ENCODE measurements at places on chromosomes 1 and 21.

DNA sequence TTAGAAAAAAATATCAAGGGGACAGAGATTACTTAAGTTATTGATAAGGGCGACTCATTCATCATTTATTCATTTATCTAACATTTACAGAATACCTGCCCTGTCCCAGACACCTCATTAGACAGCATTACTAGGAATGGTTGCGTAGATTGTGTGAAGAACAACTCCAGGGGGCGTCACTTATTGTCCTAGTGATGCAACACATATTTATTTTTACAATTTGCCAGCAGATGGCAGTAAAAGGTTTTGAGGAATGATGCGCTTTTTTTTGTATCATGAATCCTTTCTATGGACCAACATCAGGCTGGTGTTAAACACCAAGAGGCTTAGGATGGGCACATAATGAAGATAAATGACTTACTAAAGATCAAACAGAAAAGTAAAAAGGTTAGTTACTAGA lies 5.5 kb downstream of the NCAM2 start:
- DNase-seq, result peak; percentile 23

GRCh38 chr1:5643360-5644107 lies 348.7 kb downstream of the NPHP4 start:
- DNase-seq, result no peak

DNA sequence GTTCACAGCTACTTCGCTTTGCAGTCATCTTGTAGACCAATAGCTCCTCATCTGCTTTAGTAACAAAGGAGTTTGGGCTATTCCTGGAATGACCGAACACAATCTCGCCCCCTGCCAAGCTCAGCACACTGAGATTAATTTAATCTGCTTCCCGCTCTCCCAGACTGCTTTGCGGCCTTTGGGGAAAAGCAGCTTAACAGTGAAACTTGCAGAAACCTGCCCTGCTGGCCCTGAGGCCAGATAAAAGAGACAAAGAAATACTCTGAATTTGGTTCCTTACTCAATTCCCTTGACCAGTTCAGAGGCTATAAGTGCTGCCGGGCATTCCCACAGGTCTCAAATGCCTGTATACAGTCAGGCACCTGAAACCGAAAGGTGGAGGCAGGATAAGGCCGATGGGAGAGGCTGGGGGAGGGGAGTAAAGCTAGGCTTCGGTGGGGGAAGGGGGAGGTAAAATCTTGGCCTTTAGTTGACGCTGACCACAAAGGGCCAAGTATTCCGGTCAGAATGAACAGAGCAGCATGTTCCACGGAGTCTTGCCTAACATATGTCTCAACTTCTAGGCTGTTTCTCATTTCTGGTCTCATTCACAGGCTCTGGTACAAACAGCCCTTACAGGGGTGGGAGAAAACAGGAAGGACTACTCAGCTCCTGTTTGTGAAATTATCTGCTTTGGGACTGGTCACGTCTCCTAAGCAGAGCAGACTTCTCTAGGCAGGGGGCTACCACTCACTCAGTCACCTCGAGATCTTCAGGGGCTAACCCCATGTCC lies 17.7 kb upstream of the A3GALT2 start:
- DNase-seq, result no peak

DNA sequence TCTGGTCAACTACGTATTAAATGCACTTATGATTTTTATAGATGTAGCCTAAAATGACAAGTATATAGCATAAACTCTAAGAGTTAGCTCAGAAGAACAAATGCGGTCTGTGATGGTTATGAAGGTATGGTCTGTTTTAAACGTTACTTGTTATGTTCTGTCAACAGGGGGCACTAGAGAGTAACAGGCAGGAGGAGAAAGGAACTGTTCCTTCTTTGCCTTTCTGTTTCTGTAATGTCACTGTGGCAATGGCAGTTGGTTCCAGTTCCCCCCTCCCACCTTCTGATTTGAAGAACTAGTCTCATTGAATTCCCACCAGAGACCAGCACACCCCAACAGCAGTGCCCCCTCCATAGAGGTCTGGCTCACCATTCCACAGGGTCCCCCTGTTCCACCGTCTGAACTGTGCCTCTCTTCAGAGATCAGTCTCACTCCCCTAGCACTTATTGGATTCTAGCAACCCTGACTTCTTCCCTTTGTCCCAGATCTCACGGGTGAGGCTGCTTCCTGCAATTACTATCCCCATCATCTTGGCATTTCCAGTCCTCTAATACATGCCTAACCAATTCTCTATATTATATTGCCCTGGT lies 14.0 kb downstream of the KRTAP24-1 start:
- no peak for DNase-seq

DNA sequence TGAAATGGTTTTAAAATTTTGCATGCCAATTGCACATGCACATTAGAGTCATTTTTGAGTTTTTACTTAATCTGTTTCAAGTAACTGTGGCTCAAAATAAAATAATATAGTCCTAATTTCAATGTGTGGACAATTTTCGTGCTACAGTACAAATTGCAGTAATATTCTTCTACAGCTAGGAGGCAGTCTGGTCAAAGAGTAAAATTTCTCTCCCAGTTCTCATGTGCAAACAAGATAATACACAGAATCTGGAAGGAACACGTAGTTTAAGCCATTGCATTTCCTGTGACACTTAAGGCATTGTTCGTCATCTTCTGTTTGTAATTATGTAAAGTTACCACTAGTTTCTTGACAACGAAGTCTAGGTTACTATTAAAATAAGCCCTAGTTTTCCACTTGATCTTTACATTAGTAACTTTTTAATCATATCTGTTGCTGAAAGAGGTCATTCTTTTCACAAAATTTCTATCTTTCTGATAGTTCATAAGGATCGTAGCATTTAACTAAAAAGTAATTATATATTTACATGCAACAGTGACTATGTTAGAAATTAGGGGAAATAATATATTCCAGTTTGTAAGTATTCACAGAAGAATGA lies 28.9 kb downstream of the ODR4 start:
- peak; percentile 75 for DNase-seq

DNA sequence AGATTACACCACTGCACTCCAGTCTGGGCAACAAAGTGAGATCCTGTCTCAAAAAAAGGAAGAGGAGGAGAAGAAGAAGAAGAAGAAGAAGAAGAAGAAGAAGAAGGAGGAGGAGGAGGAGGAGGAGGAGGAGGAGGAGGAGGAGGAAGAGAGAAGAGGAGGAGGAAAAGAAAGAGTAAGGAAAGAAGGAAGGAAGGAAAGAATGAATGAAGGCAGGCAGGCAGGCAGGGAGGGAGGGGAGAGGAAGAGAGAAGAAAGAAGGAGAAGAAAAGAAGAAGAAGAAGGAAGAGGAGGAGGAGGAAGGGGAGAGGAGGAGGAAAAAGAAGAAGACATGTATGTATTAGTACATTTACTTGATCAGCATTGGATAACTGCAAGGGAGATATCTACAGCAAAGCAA lies 26.7 kb downstream of the MIS18A start:
- no peak for DNase-seq

DNA sequence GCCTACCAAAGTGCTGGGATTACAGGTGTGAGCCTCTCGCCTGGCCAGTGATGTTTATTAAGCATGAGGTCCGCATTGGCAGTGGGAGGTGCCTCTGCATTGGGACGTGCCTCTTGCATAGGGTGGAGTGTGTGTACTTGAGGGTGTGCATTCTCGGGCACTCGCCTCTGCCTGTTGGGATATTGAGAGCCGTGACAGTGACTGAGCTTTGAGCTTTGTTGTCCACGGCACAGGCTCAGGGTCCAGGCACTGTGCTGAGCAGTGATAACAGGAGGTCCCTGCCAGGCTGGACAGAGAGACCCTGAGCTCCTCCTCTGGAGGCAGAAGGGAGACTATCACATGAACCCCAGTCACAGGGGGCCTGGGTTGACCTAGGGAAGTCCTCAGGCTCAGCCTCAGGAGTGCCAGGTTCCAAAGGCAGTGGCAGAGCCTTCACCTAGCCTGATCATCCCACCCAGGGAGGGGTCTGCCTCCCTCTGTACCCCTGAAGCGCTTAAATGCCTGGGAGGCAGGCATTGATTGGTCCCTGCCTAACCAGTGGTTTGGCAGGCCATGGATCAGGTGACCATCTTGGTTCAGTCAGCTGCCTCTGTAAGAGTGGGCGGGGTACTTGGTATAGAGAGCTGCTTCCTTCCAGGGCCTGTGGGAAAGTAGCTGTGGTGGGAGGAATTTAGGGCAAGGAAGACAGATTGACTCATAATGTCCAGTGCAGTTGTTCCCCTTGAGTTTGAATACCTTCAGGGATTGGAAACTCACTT lies 213.8 kb upstream of the TMEM51 start:
- no peak for DNase-seq

Data from NCI-H526 (cell line).